Thymus (tissue), 14 donors: ENCODE measurements at places on chromosomes 2 and 18.

DNA sequence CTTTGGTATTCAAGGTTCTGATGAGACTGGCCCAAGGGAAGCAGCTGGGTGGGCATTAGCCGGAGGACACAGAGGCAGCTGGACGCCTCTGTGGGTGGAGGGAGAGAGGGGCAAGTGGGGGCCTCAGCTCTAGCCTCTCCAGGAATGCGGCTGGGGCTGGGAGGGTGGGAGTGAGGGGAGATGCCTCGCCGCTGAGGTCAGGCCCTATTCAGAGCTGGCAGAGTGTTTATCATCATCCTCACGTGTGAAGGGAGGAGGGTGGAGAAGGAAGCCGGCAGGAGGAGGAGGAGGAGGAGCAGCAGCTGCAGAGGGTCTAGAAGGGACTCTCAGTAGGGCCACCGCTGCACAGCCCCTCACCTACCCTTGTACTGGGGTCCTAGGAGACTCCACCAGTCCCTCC, 43.1 kb downstream of the TNS1 start:
- DNase-seq, result no peak

GRCh38 chr2:75431276-75431675, 129.5 kb downstream of the EVA1A start:
- DNase-seq, result no peak

- no peak for DNase-seq
Observed at GRCh38 chr2:182360663-182361260, 66.1 kb downstream of the PDE1A start.

GRCh38 chr2:16361261-16361995, 304.2 kb downstream of the CYRIA start:
- no peak for DNase-seq

- no peak for DNase-seq
Observed at GRCh38 chr2:205589479-205589878, 92.8 kb upstream of the NRP2 start.

GRCh38 chr2:170716851-170717598, 1.9 kb downstream of the SP5 start:
- peak; percentile 57 for DNase-seq

GRCh38 chr2:60405271-60405919, 148.1 kb downstream of the BCL11A start:
- DNase-seq, result no peak

DNA sequence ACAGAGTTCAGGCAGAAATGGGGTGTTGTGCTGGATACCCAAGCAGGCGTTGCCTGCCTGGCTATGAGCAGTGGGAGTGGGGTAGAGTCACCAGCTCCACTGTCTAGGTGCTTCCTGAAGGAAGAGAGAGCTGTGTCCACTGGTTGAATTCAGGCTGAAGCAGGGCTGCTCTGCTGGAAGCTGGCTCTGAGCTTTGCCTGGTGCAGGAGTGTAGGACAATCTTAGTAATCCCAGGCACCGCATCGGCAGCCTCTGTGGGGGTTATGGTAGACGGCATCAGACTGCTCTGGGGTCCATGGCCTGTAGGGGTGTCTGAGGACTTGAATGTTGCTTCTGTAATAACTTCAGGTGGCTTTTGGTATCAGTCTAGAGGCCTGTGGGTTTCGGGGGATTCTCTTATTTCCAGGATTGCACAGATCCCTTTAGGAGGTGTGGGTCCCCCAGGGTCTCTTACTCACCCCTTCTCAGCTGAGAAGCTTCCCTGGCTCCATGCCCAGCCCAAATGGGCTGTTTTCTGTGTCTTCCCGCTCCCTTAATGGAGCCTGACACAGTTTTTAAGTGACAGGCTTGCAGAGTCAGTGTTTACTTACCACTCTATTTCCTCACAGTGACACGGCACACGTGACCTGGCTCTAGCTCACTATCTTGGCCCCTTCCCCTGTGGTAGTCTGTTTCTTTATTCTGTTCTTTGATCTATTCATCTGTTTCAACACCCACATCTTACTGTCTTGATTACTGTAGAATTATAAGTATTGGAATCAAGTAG, 644.3 kb downstream of the CBLN2 start:
- DNase-seq, result no peak

DNA sequence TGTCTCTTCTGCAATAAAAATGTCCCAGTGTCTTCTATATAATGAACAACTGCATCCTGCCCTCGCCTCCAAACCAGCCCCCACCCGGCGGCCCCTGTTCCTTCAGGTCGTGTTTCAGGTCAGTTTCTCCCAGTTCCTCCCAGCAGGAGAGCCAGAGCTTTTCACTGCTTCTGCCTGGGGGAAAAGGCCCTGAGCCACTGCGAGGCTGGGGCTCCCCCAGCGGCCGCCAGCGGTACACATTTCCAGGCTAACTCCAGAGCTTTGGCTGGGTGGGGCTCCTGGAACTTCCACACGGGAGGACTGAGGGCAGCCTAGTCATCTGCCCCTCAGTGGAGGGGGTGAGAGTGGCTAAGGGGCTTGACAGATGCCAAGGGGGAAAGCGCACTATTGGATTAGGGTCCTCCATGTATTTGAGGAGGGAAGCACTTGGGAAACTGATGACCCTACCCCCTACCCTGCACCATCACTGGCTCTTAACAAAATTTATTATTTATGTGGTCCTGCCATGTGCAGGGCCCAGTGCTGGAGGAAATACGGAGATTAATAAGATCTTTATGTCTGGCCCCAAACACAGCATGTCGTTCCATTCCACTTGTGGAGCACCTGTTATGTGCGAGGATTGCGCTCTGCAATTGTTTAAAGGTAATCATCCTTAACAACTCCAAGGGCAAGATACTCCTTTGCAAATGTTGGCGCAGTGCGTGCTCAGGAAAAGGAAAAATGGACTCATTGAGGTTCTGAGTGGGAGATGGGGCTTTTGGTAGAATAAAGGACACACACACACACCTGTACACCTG, 17.3 kb upstream of the CYS1 start:
- no peak for DNase-seq

DNA sequence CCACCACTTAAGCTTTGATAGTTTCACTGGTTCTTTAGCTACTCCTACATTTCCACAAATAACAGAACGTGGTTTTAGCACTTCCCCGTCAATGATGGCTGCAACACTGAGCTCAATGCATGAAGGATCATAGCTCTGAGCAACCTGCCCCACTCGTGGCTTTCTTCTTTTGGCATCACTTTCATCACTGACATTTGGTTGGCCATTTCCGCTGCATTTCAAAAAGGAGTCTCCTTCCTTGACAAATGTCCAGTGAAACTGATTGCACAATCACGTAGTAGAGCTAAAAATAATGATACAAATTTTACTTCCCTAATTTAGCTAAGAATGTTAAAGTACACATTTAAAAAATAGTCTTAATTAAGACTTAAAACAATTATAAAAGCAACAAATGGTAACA, 205.2 kb upstream of the HDAC4 start:
- DNase-seq, result no peak

DNA sequence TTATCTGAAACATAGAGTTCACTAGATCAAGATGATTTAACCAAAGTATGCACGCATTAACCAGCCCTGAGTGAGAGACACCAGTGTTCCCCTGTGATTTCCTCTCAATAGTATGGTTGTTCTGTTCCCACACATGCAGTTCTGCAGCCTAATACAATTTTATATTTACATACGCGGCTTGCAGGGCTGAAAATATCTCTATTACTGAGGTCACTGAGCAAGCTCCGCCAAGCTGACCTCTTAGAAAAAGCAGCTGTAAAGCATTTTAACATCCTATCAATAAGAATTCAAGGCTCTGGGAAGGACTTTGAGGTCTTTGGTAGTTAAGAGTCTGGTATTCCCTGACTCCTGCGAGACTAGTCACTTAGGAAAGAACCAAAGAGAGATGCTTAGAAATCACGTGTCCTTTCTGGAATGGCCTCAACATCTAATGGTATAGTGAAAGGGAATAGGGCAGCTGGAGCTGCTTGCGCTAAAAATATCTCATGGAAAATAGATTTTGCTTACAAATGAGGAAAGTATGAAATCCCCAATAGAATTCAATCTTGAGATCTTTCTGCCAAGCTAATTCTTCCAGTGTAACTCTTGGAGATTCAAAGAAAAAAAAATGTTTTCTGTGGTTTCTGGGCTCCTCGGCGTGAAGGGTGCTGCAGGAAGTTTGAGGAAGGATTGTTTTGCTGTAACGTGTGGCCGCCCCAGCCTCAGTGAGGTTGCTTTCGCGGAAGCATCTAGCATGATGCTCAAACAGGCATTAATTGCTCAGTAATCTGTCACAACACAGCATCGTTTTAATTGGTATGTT, 59.2 kb downstream of the DOCK10 start:
- DNase-seq, result peak; percentile 32

DNA sequence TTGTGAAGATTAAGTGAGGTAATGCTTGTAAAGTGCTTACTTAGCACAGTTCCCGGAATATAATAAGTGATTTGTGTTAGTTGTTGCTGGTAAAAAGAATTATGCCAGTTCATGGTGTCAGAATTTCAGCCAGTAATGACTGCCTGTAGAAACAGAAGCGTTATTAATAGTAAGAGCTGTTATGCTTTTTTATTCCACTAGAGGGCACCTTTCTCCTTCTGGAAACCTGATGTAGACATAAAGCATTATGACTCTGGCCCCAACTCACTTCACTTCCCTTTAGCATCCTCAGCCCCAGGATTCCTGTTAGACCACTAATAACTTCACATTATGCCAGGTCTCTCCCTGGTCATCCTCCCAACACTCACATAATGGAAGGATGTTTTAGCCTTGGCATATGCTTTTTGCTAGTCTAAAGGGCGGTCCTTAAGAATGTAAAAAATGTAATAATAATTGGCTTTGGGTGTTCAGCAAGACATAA, 34.9 kb downstream of the C18orf54 start:
- DNase-seq, result peak; percentile 69

GRCh38 chr2:53252115-53252514, 515.5 kb upstream of the CHAC2 start:
- no peak for DNase-seq

DNA sequence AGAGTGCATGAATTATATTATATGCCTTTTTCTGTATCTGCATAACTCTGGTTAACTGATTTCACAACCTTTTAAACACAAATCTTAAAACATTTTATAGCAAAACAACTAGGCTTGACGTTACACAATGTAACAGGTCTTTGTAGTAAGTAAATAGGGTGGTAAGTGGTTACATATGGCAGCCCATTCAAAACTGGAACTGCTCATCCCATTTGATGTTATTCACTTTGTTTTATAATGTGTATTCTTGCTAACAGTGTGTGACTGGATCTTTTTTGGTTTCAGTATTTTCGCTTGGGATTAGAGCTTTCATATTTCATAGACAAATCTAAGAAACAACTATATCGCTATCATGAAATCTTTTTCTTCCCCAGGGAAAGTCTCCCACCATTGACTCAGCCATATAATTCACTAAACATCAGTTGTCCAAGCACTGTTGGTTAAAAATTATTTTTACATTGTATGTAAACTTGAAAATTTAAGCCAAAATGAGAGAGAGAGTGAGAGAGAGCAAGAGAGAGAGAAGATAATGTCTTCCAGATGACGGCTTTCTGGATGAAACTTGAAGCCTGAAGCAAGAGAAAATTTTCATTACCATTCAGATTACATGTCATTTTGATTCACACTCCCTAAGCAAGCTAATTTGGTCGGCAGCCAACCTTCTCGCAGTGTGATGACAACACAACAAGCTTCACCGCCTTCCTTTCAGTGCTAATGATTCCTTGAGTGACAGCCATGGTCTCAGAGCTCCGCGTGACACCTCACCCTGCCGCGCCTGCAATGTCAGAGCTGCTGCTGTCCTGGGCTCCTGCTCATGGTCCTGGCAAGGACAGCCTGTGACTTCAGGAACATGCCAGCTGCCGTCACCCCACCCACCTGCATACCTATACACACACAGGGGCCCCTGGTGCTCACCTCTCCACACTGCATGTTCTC, 946.9 kb upstream of the SOX11 start:
- no peak for DNase-seq

- no peak for DNase-seq
Observed at GRCh38 chr2:24909555-24910177, 10.4 kb downstream of the ADCY3 start.

GRCh38 chr2:200408428-200409316, 101.2 kb downstream of the KCTD18 start:
- DNase-seq, result no peak

- no peak for DNase-seq
Observed at GRCh38 chr2:174856447-174856846, 92.2 kb upstream of the CHRNA1 start.

DNA sequence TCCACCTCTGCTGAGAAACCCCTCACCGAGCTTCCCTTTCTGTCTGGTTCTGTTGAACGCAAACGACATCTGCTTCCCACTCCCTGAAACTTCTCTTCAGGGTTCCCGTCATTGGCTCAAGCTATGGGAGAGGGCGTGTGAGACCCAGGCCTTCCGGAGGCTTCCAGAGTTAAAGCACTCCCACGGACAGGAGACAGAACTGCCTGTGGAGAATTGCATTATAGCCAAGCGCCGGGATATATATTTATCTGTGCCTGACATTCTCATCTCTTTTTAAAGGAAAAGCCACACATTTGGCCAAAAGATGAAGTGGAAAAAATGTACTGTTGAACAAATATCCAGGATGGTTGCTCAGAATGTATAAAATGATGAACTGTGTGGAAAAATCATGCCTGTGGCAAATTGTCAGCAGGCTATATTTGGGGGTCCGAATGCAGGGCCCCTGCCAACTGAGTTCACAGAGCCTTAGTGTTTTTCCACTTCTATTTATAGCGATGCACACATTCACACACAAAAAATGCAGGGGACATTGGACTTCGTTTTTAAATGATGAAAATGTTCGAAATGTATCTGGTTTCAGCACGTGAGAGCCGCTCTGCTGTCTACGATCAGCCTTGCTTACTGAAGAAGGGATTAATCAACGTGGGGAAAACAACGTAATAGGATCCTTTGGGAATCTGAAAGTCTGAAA, 59.5 kb downstream of the E2F6 start:
- no peak for DNase-seq

DNA sequence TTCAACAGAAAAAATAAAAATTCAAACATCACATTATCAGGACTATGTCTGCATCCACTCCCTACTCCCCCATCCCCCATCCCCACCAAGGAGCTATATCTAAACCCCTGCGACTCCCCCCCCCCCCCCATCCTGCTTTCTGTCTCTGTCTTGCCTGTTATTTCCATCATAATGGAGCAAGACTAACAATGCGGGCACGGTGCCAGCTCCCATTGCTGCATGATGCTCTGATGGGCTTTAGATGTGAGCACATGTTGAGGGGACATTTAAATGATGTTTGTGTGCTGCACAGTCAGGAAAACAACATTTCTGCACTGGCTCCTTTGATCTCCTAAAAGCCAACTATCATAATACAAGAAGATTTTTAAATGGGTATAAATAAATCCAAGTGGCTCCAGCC, 644.2 kb upstream of the SETBP1 start:
- no peak for DNase-seq

- DNase-seq, result no peak
Observed at GRCh38 chr2:63681896-63682295, 93.1 kb downstream of the MDH1 start.

- no peak for DNase-seq
Observed at GRCh38 chr2:72846171-72847095, 20.6 kb upstream of the EXOC6B start.

- no peak for DNase-seq
Observed at GRCh38 chr18:28110924-28111323, 66.0 kb downstream of the CDH2 start.

- no peak for DNase-seq
Observed at GRCh38 chr2:159151198-159152127, 135.0 kb downstream of the WDSUB1 start.
